ENCODE measurements at places on chromosomes 1 and 21.
A peak's percentile ranks its signal among the peaks of the same experiment; 100 is the strongest.

GRCh38 chr1:217528271-217528670 is 102.6 kb downstream of the GPATCH2 start:
- DNase-seq, result no peak

DNA sequence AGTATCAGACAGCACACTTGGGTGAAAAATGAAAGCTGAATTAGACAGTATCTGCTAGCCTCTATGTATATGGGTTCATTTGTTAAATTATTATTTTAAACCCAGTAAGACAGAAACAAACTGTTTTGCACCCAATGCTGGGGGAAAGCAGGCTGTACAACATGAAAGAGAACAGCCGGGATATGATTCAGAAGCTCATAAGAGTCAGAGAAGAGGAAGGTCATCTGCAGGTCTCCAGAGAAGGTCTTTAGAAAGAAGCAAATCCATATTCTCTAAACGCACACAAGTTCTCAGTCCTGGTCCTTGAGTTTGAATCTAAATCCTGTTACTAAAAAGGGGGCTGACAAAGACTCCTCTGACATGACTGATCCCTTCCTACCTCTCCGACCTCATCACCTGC is 155.1 kb downstream of the SIPA1L2 start:
- no peak for DNase-seq

DNA sequence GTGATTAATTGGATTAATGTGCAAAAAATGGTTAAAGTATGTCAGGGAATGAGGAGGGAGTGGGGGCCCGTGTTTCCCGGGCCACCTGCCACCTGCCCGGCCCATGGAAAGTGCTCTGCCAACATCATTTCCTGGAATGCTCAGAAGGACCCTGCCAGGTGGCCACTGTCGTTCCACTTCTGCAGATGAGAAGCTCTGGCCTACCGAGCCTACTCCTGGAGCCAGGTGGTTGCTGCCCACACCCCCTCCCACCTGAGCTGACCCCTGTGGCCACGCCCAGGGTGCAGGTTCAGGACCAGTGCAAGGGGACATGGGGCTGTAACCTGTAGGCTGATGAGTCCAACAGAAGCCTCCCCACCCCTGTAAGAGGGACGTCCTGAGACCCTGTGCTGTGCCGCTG is 99.7 kb downstream of the PRDM16 start:
- DNase-seq, result no peak

GRCh38 chr1:225911191-225912130 is 12.6 kb downstream of the PYCR2 start:
- DNase-seq, result no peak

DNA sequence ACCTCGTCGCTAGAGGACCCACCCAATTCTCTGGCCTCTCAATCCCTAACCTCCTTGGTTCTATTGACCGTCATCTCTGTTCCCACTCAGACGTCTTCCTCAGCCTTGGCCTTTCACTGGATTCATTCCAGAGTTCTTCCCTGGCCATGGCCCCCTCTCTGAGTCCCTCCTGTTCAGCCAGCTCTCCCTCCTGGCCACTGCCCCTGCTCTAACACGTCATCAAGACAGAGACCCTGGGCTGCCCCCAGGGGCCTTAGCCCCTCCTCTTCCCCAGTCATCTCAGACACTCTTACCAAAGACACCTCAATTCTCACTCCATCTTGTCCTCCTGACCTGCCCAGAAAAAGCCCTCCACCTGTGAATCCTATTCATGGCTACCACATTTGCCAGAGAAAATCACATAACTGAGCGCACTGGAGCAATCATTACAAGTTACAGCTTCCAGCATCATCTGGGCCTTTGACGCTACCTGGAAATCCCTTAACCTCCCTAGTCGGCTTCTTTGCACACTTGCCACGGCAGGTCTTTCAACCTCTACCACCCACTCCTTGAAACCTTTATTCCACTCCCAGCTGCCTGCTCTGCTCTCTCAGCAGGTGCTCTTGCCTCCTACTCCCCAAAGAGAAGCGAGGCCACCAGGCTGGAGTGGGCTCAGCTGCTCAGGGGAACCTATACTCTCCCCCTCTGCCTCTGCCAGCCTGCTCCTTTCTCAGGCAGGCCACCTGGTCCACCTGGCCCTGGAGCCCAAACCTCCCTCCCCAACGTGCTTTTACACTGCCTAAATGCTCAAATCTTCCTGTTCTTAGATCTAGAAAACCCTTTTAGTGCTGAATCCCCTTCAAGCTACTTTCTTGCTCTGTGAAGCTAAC is 14.0 kb downstream of the DCST2 start:
- no peak for DNase-seq

GRCh38 chr1:166057650-166058049 is 109.2 kb downstream of the FAM78B start:
- no peak for DNase-seq

- DNase-seq, result no peak
Measured at GRCh38 chr1:62437273-62437940, 558 bp downstream of the USP1 start.

DNA sequence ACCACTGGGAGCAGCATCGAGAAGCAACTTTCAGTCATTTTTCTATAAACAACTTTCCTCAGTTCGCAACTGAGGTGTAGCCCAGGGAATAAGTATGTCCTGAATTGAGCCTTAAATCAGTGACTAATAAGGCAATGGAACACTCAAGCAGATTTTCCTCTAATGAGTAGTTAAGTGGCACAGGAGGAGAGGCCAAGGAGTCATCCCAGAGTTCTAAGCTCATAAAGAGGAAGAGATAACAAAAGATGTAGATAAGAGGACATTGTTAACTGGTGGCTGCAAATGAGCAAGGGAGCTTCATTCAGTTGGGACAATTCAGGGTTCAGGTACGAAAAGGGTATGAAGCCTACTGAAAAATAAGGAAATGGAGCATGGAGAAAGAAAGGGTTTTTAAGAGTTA is 64.5 kb downstream of the LRRC40 start:
- DNase-seq, result no peak

GRCh38 chr1:219505886-219506285 is 107.0 kb downstream of the ZC3H11B start:
- no peak for DNase-seq

- DNase-seq, result no peak
Measured at GRCh38 chr1:167423684-167424619, 94.4 kb downstream of the CD247 start.

- peak; percentile 24 for DNase-seq
Measured at GRCh38 chr1:161792740-161793139, 26.6 kb downstream of the ATF6 start.

- no peak for DNase-seq
Measured at GRCh38 chr1:202658769-202659168, 51.5 kb downstream of the SYT2 start.
